ENCODE measurements at places on chromosomes 6 and 20.

GRCh38 chr6:112695001-112695400 is 347.9 kb downstream of the RFPL4B start:
- DNase-seq: no peak

DNA sequence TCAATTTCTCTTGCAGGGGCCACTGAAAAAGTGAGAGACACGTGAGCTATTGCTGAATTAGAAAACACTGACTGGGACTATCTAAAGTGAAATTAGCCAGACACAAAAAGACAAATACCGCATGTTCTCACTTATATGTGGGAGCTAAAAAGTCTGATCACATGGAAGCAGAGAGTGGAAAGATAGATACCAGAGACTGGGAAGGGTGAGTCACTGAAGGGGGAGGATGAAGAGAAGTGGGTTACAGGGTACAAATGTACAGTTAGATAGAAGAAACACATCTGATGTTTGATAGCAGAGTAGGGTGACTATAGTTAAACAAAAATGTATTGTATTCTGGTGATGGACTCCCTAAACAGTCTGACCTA is 13.4 kb downstream of the CST3 start:
- no peak for DNase-seq

- DNase-seq: peak; percentile 86
These were observed 43.6 kb upstream of the IER3 start for GRCh38 chr6:30787954-30788353.

GRCh38 chr20:36043441-36043840 is 75.1 kb downstream of the CNBD2 start:
- no peak for DNase-seq

GRCh38 chr20:11287126-11287525 is 613.3 kb upstream of the JAG1 start:
- no peak for DNase-seq

DNA sequence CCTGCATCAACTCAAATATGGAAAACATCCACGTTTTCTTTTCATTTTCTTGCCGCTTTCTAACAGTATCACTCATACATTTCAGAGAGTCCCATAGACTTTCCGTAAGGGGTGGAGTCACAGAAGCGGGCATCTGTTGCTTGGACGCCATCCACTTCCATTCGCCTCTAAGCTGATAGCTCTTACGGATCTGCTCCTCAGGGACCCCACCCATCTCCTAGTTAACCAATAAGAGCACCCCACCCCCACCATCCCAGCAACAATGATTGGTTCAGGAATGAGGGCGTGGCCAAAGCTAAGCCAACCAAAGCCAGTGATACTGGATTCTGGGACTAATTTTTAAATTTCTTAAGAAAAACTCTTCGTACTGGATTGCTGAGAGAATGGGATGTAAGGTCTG is 42.4 kb downstream of the SLC2A10 start:
- no peak for DNase-seq

- no peak for DNase-seq
These were observed 112.5 kb downstream of the FAM217A start for GRCh38 chr6:3966426-3966825.

DNA sequence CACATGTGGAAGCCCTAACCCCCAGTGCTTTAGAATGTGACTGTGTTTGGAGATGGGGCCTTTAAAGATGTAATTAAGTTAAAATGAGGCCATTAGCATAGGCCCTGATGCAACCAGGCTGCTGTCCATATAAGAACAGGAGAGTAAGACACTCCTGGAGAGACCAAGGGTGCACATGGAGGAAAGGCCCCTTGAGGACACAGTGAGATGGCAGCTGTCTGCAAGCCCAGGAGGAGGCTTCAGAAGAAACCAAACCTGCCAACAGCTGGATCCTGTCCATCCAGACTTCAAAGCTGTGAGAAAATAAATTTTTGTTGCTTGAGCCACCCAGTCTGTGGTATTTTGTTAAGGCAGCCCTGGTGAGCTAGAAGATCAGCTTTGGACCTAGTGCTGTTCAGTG is 16.8 kb upstream of the SNRPB2 start:
- no peak for DNase-seq

GRCh38 chr6:70107852-70108629 is 194.8 kb downstream of the COL9A1 start:
- peak; percentile 59 for DNase-seq

- DNase-seq: no peak
These were observed 308.8 kb upstream of the EPHA7 start for GRCh38 chr6:93728150-93728549.

GRCh38 chr6:80550281-80550680 is 443.8 kb downstream of the BCKDHB start:
- no peak for DNase-seq

- peak; percentile 94 for DNase-seq
These were observed 96.3 kb downstream of the GMPR start for GRCh38 chr6:16334671-16335070.

- DNase-seq: no peak
These were observed 114.7 kb downstream of the RWDD2A start for GRCh38 chr6:83307849-83308248.

- DNase-seq: no peak
These were observed 1.4 kb downstream of the SMAP1 start for GRCh38 chr6:70669133-70669532.

GRCh38 chr6:167044696-167045095 is 45.5 kb downstream of the CEP43 start:
- peak; percentile 39 for DNase-seq

DNA sequence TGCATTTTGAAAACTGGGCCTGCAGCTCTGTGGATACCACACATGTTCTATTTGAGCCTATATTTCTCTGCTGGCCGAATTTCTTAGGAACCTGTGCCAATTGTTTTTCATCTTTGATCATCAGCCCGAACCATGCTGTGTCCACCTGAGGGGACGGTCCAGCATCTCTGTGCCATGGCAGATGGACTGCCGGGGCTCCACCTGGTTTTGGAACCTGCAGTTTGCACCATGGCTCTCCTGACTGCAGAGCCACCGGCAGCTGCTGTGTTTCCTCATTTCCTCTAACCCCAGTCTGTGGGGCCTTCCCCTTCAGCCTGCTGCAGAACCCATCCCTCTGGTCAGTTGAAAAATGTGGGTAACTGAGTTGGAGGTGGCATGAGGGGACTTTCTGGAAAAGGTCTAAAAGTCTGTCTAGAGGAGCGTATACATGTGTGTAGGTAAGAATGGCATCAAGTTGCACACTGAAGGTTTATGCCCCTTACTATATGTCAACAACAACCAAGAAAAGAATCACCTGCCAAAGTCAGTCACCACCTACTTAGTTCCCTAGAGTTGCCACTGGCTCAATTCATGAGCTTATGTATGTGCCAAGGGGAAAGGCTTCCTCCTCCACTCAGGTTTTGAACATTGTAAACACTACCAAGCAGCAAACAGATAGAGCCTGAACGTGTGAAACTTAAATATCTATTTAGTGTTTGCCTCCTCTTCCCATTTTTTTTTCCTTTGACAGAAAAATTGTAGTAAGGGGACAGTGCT is 548.2 kb downstream of the PRKN start:
- DNase-seq: no peak

DNA sequence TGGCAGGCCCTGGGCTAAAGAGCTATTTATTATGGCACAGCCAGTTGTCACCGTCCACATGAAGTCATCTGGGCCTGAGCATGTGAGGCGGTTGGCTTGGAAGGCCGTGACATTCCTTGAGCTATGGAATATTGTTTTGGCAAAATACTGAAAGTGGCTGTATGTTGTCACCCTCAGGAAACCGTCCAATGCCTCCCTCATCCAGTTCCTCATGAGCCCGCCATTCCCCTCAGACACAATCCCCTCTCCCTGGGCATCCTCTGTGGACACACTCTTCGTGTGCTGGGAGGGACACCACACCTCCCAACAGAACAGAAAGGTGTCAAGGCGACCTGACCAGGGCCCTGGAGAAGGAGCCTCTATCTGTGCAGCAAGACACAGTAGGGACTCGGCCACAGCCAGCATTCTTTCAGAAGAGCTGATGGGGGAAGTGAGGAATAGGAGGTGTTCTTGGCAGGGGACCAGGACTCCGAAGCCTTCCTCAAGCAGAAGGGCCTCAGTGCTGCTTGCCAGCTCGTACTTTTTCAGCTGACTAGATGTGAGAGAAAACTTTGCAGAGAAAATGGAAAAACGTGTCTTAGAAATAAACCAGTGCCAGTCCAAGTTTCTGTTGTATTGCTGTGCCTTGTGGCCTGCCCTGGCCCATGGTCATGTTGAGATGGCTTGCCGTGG is 120.5 kb downstream of the SOD2 start:
- DNase-seq: no peak

DNA sequence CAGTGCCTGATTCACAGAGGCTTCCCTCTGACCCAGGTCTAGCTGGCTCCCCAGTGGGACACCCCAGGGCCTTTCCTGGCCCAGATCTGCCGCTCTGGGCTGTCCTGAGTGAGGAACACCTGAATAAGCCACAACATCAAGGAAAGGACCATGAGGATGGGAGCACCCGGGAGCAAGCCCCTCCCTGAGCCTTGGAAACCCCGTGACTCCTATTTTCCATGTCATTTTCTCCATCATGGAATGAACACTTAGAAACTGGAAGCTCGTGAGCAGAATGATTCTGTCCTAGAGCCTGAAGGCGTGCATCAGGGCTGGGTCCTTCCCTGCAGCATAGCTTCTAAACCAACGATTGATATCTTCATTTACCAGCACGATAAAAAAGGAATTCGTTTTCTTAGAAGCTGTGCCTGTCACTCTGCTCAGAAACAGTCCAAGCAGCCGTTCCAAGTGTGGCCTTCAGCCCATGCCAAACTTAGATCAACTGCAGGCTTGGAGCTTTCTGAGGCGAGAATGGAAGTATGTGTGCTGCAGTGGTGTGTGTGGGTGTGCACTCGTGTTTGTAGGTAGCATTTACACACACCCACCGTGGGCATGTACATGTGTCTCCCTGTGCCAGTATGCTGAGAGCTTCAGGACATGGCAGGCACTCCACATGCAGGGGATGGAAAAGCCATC is 83.2 kb upstream of the FOXC1 start:
- no peak for DNase-seq
